ENCODE measurements at places on chromosomes 1 and 21.
A peak's percentile ranks its signal among the peaks of the same experiment; 100 is the strongest.

DNA sequence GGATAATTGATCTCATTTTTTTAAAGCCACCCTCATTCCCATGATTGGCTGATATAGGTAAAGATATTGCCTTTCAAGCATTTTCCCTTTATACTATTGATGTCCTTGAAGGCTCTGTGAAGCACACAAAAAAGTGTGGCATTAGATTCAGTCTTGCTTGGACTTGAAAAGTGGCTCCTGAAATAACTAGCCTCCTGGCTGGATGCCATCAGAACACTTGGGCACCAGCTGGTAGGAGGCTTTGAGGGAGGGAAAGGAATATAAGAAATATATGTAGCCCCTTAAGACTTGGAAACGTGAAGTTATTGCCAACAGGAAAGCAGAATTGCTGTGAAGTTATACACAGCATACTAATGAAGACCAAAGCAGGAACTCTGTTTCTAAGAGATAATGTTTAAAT, 14.1 kb downstream of the MTR start:
- H3K27ac ChIP-seq = no peak overlapping the region
- no peak overlapping the region for H3K4me3 ChIP-seq
- no peaks in the 10 kb centered on the region for H3K27me3 ChIP-seq
- no peaks in the 10 kb centered on the region for H3K4me1 ChIP-seq

- no peaks in the 10 kb centered on the region for H3K27me3 ChIP-seq
- DNase-seq = peak; percentile 11
- H3K27ac ChIP-seq = no peak overlapping the region
- H3K4me1 ChIP-seq = no peaks in the 10 kb centered on the region
- H3K4me3 ChIP-seq = no peak overlapping the region
Observed at GRCh38 chr21:46122758-46123683, 25.1 kb downstream of the COL6A2 start.

DNA sequence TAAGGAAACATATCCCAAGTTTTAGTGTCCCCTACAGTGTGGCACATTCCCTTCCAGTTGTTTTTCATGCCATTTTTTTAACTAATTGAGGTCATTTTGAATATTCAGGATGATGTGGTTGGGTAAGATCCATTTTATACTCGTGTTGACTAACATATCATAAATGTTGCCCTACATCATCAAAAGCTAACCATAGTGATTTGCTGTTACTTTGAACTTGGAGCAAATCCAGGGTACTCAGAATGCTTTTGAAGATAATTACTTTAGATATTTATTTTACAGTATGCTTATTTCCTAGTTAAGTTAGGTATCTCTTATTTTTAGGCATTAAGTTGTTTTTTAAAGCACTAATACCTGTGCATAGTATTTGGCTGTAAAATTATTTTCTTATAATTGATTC, 57.8 kb downstream of the DYRK1A start:
- no peak overlapping the region for H3K4me3 ChIP-seq
- H3K36me3 ChIP-seq = peaks cover 13% of the 10 kb centered on the region
- DNase-seq = no peak

GRCh38 chr1:100249155-100249536, 488 bp downstream of the DBT start:
- peak overlapping the region; percentile 94 for H3K27ac ChIP-seq
- H3K4me3 ChIP-seq = peak overlapping the region; percentile 82
- no peaks in the 10 kb centered on the region for H3K27me3 ChIP-seq
- no peak for DNase-seq
- H3K4me1 ChIP-seq = peaks cover 19% of the 10 kb centered on the region

DNA sequence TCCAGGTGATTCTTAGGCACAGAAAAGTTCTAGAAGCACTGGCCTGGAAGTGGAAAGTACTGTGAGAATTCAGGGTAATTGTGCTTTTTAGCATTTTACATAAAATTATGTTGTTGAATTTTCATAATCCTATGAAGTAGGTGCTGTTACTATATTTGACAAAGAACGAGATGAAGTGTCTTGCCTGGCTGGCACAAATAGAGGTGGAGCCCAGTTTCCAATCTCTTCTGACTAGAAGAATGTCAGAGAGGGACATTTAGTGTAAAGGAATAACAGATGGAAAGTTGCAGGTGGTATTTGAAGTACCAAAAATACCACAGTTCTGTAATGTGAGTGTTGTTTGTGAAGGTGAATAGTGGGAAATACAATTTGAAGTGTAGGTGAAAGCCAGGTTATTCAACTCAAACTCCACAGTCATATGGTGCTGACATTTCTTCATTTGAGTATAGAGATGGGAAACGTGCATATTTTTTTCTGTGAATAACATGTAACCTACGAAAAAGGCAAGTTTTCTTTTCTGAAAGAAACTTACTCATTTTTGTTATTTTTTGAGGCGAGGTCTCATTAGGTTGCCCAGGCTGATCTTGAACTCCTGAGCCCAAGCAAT, 3.5 kb upstream of the TMCO2 start:
- DNase-seq = no peak
- no peak overlapping the region for H3K4me3 ChIP-seq
- H3K4me1 ChIP-seq = no peaks in the 10 kb centered on the region
- no peaks in the 10 kb centered on the region for H3K27me3 ChIP-seq
- H3K36me3 ChIP-seq = no peaks in the 10 kb centered on the region

DNA sequence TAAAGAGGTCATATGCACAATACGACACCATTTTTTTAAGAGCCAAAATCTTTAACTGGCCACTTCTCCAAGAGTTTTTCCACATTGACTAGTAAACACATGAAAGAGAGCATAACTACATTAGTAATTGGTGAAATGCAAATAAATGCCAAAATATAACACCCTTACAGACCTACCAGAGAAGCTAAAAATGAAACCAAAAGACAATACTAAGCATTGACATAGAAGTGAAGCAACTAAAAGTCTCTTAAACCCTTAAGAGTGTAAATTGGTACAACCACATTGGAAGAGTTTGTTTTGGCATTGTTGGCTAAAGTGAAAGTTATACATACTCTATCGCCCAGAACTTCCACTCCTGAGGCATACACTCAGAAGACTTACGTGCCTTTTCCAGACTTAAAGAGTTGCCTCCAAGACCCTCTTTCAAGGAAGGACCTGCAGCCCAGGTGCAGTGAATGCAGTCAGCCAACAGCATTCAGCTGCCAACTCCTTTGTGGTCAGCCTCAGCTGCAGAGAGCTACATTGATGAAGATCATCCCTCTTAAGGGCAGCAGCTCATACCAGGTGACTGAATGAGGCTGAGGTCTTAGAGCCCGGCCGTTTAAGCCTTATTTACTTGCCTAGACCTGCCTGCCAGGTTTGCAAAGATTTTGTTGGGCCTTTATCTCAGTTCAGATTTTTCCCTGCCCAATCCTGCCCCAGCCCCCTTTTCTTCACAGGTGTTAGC, 839.1 kb upstream of the ADGRL2 start:
- no peaks in the 10 kb centered on the region for H3K4me1 ChIP-seq
- DNase-seq = no peak
- no peak overlapping the region for H3K4me3 ChIP-seq
- no peaks in the 10 kb centered on the region for H3K27me3 ChIP-seq
- no peak overlapping the region for H3K27ac ChIP-seq

- DNase-seq = no peak
- no peaks in the 10 kb centered on the region for H3K36me3 ChIP-seq
- H3K27me3 ChIP-seq = no peaks in the 10 kb centered on the region
Observed at GRCh38 chr1:157438146-157438545, 114.2 kb downstream of the FCRL5 start.

DNA sequence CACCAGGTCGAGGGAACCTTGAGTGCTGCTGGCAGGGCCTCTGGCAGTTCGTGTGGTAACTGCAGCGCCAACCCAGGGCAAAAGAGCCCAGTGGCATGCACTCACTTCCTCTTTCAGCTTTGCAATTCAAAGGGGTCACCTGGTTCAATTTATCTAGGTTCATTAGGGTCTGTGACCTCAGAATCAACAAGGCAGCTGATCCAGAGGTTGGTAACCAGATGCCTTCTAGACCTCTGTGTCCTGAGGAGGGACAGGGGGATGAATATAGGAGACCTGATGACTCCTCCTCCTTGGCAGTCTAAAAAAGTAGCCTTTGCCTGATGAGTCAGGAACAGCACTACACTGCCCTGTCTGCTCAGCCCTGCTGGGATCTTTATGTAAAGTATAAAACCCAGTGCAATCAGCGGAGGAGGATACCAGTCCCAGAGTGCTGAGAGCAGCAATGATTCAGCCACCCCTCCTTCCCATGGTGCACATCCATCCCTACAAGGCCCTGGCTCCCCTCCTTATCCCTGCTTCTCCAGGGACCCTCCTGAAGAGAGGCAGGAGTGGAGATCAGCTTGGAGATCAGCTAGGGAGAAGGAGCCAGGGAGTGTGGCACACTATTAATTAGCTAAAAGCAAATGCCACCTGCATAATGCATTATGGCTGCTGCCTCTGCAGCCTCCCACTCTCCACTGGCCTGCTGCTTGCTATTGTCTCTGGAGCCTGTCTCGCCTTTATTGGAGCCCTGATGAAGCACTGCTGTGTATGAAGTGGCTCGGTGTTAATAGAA, 11.2 kb upstream of the FMOD start:
- DNase-seq = no peak
- H3K27ac ChIP-seq = no peak overlapping the region
- no peaks in the 10 kb centered on the region for H3K36me3 ChIP-seq
- peaks cover 5% of the 10 kb centered on the region for H3K27me3 ChIP-seq

- peaks cover 6% of the 10 kb centered on the region for H3K4me1 ChIP-seq
- H3K36me3 ChIP-seq = no peaks in the 10 kb centered on the region
Observed at GRCh38 chr21:46037331-46038325, 56.1 kb downstream of the COL6A1 start.

DNA sequence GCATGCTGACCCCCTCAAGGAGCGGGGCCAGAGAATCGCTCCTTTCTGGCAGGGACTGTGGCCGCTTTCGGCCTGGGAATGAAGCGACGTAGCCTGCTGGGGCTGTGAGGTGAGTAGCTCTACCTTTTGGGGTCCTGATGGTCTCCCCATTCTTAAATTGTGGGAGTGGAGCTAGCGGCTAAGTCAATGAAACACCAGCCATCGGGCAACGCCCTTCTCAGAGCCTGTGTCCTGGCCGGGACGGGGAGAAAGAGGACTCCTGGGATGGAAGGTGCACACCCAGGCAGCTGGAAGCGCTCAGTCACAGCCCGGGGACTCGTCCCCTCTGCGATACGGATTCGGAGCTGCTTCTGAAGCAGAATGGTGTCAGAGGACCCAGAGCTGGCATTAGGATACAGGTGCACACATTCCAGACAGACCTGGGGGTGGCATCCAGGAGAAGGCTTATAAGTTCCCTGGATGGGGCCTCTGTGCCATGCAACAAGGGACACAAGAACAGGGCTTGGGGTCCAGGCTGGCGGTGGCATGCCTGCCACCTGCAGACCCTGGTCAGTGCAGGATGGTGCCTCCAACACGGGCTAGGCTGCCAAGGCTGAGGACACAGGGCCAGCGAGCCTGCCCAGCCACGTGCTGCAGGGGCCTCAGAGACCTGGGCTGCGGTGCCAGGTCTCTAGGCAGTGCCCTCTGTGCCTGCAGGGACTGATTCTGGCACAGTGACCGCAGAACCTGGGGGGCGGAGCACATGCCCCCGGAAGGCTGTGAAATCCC, 945 bp upstream of the WNT9A start:
- peak overlapping the region; percentile 51 for H3K4me3 ChIP-seq
- H3K27me3 ChIP-seq = no peaks in the 10 kb centered on the region
- no peak for DNase-seq
- no peak overlapping the region for H3K27ac ChIP-seq

DNA sequence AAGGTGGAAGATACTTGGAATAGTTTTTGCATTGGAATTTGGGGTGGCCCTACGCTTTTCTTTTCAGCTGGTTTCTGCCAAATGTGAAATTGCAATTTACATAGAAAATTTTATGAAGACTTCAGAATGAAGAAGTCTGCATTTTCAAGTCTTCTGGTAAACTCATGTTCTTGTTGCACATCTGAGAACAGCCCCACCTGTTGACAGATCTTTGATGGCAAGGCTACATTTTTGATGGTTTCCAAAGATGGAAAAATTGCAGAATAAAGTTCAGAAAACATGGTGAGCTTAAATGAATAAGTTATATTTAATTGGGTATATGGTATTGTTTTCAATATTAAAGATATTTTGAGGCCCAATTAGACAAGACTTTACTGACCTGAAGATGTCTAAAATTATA, 25.4 kb downstream of the OLFM3 start:
- H3K27ac ChIP-seq = no peak overlapping the region
- H3K4me1 ChIP-seq = peaks cover 2% of the 10 kb centered on the region
- no peak overlapping the region for H3K4me3 ChIP-seq
- H3K36me3 ChIP-seq = no peaks in the 10 kb centered on the region
- no peak for DNase-seq
- no peaks in the 10 kb centered on the region for H3K27me3 ChIP-seq

- H3K27ac ChIP-seq = no peak overlapping the region
- H3K4me1 ChIP-seq = no peaks in the 10 kb centered on the region
- H3K4me3 ChIP-seq = no peak overlapping the region
- H3K36me3 ChIP-seq = no peaks in the 10 kb centered on the region
- no peaks in the 10 kb centered on the region for H3K27me3 ChIP-seq
Observed at GRCh38 chr1:209863766-209864485, 36.2 kb downstream of the UTP25 start.

GRCh38 chr1:243713470-243714186, 136.4 kb downstream of the AKT3 start:
- H3K36me3 ChIP-seq = no peaks in the 10 kb centered on the region
- no peaks in the 10 kb centered on the region for H3K27me3 ChIP-seq
- H3K4me1 ChIP-seq = no peaks in the 10 kb centered on the region
- no peak overlapping the region for H3K27ac ChIP-seq
- H3K4me3 ChIP-seq = no peak overlapping the region
- no peak for DNase-seq
